Transverse colon (tissue), 4 donors: ENCODE measurements at places on chromosomes 3 and 15. TPM values are rescaled to one million over a fixed set of nuclear protein-coding genes. Genes with fewer than 3 reads are reported as not detected.

GRCh38 chr3:182294696-182295095, 498.6 kb upstream of the ATP11B start:
- no peak for DNase-seq

KIF7 gene
- total RNA-seq = 2.3 TPM

CELF6 gene
- total RNA-seq = 5.6 TPM

- no peak for DNase-seq
Observed at GRCh38 chr3:25142609-25143355, 285.3 kb upstream of the RARB start.

- DNase-seq = no peak
Observed at GRCh38 chr3:71430941-71431552, 152.5 kb downstream of the FOXP1 start.

GRCh38 chr3:62376906-62377877, 3.8 kb upstream of the FEZF2 start:
- DNase-seq = no peak

DNA sequence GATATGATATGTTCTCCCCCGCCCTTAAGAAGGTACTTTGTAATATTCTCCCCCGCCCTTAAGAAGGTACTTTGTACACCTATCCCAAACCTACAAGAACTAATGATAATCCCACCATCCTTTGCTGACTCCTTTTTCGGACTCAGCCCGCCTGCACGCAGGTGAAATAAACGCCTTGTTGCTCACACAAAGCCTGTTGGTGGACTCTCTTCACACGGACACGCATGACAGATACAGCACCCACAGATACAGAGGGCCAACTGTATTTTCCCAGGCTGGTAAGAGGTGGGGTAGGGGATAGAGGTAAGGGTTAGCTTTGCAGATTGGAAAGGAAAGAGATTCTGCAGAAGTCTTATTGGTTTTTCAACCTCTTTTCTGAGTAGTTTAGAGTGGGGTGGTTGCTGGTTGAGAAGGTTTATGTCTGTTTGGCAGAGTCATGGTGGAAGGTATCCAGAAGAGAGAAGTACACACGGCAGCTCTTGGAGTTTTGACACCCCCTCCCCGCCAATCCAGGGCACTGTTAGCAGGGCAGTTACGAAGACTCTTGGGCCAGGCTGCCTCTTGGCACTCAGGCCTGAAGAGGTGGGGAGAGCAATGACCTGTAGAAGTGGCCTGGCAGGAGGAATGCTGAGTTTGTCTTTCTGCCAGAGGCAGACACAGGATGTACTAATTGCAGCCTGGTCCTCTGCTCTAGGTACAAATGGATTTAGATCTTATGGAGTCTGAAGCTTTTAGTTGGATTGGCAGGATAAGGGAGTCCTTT, 36.0 kb upstream of the IDH2 start:
- no peak for DNase-seq

ZNF660 gene
- 0.79 TPM for total RNA-seq

GRCh38 chr3:66957367-66957766, 40.7 kb upstream of the KBTBD8 start:
- peak; percentile 15 for DNase-seq

ADAMTSL3 gene
- total RNA-seq = 4.9 TPM

DNA sequence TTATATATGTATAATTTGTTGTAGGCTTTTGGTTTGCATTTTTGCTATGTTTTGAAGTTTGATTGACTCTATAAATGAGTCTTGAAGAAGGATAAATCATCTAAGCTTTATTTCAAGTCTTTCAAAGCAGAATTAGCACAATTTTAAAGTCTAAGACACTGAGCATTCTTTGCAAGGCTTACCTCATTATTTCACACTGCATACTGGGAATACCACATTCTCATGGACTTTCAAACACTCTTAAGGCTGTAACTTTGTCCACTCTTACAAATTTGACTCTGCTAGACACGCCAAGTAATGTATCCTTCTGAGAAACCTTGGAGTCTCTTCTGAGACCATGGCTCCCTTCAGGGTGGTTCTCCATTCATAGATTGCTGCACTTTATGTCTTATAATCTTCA, 281.3 kb upstream of the COL8A1 start:
- DNase-seq = no peak

DGKG gene
- 2.9 TPM for total RNA-seq

TEX55 gene
- total RNA-seq = not detected

RMDN3 gene
- total RNA-seq = 32.2 TPM

GOLGA6L26 gene
- total RNA-seq = not detected

- no peak for DNase-seq
Observed at GRCh38 chr3:194337965-194338753, 13.0 kb downstream of the CPN2 start.

DNA sequence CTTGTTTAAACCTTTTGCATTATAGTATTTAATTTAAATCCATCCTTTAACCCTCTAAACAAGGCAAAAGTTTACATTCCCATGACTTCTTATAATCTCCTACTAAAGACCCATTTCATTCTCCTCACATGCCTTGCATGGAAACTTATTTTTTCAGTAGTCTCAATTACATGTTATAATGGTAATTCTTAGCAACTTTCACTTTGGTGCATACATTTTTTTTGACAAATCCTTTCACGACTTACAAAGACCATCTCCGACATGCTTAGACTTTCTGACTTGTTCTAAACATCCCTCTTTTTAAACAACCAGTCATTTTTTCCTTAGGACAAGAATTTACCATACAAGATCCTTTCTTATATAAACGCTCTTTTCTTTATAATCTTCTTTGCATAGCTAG, 615.4 kb upstream of the GBE1 start:
- no peak for DNase-seq

SMCO1 gene
- not detected for total RNA-seq

LRRC31 gene
- total RNA-seq = 18.0 TPM

DNA sequence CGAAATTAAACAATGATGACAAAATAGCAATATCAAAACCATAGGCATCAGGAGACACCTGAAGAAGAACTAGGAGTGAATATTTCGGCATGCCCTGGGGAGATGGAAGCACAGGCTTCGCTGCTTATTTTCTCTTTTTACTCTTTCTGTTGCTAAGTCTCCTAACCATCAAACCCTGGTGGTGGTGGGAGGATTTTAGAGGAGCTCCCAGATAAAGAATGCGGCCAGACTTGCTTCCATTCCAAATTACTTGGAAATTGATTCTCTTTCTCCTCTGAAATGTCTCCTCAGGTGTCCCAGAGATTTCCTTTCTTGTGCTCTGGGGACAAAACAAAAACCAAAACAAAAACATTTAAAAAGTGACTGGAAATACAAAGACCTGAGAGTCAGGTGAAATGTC, 243.0 kb downstream of the KBTBD8 start:
- no peak for DNase-seq

DNA sequence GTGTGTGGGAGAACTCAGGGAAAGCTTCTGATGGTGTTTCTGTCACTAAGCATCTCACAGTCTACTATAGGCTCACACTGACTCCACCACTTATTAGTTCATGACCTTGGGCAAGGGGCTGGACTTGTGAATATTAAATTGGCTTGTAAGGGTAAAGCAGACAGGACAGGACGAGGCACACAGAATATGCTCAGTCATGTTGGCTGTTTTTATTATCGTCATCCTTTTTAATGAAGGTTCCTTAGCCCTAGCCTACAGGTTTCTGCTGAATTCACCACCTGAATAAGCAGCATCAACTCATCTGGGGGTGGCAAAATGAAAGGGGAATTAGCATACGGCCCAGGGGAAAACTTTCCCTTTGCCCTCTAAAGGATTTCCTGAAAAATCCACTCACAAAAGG, 39.6 kb upstream of the LIPC start:
- DNase-seq = no peak

DNA sequence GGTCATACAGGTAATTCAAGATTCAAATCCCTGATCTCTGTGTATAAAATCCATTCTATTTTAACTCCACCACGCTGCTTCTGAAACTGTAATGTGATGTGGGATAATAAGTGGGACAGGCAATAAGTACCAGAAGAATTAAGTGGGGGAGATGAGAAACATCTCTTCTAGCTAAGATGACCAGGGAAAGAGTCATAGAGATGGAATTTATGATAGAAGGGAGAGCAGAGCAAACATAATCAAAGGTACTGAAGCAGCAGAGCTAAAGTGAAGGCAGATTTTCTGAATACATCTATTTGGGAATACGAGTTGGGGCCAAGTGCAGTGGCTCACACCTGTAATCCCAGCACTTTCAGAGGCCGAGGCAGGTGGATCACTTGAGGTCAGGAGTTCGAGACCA, 4.9 kb downstream of the MRPL47 start:
- no peak for DNase-seq

- DNase-seq = no peak
Observed at GRCh38 chr15:61057376-61057775, 171.7 kb downstream of the RORA start.

DNA sequence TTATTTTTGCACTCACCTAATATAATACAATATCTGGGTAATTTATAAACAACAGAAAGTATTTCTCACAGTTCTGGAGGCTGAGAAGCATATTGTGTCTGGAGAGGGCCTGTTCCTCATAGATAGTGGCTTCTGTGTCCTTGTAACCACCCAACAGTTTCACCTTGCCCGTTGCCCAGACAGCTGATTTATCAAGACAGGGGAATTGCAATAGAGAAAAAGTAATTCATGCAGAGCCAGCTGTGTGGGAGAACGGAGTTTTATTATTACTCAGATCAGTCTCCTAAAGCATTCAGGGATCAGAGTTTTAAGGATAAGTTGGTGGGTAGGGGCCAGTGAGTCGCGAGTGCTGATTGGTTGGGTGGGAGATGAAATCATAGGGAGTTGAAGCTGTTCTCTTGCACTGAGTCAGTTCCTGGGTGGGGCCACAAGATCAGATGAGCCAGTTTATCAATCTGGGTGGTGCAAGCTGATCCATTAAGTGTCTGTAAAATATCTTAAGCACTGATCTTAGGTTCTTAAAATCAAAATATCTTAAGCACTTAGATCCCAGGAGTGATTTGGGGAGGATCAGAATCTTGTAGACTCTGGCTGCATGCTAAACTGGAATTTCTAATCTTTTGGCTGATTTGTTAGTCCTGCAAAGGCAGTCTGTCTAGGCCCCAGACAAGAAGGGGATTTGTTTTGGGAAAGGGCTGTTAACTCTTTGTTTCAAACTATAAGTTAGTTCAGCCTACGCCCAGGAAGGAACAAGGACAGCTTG, 33.9 kb upstream of the C15orf39 start:
- DNase-seq = no peak

PBRM1 gene
- 194 TPM for total RNA-seq

IMPG2 gene
- 0.32 TPM for total RNA-seq

DNA sequence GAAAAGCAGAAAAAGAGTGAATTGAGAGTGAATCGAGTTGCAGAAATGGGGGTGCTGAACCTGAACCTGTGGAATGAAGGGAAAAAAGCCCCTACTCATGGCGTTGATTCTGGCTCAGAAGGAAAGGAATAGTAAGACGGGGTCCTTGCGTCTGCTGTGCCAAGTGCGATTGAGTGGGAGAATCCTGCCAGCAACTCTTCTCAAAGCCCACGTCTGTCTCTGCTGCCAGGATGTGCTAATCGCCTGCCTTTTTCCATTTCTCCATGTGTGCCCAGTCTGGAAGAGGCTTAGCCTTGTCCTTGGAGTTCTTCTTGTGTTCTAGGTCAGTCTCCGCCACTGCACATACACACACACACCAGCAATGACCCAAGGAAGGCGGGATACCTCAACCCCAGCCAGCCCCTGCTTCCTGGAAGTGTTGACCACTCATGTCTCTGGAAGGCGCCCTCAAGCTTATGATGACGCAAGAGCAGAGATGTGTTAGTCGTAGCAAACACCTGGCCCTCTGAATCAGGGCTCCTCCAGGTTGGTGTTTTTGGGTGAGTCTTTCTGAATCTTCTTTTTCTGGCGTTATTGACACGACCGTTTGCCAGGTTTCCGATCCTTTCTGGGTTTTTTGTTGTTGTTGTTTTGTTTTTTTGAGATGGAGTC, 262.4 kb upstream of the PROK2 start:
- no peak for DNase-seq

DNA sequence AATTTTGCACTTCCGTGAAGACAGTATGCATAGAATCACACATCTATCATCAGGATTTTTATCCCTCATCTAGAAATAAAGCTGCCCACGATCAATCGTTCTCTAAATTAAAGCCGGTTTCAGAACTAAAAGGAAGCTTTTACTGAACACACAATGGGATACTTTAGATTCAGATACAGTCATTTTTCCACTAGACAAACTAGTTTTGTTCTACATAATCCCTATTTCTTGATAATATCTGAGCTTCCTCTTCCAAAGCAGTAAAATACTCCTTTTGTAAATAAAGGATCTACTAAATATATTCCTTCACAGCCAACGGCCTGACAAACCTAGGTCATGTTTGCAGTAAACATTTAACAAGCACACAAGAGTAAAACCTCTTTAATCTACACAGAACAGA, 2.0 kb upstream of the GANC start:
- DNase-seq = no peak

C3orf22 gene
- not detected for total RNA-seq

GRCh38 chr15:30997270-30997669, 5.8 kb upstream of the MTMR10 start:
- no peak for DNase-seq

HYAL3 gene
- 11.2 TPM for total RNA-seq

- DNase-seq = no peak
Observed at GRCh38 chr15:69749797-69750196, 297.2 kb downstream of the RPLP1 start.

CELSR3 gene
- 2.5 TPM for total RNA-seq

ST3GAL6 gene
- 2.2 TPM for total RNA-seq

- no peak for DNase-seq
Observed at GRCh38 chr3:38471260-38471857, 17.7 kb downstream of the ACVR2B start.

DNA sequence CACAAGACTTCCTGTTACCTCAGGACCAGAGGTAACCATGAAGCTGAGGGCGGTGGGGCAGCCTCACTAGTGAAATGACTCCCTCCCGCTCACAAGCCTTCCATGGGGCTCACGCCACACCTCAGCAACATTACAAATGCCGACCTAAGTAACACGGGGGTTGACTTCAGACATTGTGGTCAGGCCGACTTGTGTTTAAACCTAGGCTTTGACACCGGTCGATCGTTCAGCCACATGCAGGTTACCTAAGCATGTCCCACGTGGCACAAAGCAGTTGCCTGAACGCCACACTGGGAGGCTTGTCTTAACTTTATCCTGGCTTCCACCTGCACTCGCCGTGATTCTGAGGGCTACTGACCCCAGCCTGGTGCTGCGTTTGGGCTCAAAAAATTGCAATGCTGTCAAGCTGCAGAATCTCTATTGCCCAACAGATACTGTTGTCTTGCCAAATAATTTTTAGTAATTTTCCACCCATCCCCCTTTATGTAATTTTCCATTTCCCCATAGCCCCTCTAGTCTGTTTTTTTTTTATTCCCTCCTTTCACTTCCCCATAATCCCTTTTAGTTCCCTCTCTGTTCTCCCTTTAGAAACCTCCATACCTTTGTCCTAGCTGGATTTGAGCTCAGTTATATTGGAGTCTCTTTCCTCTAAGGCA, 158.6 kb upstream of the RGMA start:
- no peak for DNase-seq

GRCh38 chr15:94280301-94280700, 48.9 kb downstream of the MCTP2 start:
- DNase-seq = no peak

GRCh38 chr3:165641569-165642310, 195.5 kb downstream of the BCHE start:
- DNase-seq = no peak
